ENCODE measurements at places on chromosomes 2 and 18.

GRCh38 chr18:58287353-58288274 is 243.6 kb downstream of the NEDD4L start:
- no peak for ATAC-seq

- no peak for ATAC-seq
Observed at GRCh38 chr2:232502511-232502910, 14.9 kb upstream of the ECEL1 start.

DNA sequence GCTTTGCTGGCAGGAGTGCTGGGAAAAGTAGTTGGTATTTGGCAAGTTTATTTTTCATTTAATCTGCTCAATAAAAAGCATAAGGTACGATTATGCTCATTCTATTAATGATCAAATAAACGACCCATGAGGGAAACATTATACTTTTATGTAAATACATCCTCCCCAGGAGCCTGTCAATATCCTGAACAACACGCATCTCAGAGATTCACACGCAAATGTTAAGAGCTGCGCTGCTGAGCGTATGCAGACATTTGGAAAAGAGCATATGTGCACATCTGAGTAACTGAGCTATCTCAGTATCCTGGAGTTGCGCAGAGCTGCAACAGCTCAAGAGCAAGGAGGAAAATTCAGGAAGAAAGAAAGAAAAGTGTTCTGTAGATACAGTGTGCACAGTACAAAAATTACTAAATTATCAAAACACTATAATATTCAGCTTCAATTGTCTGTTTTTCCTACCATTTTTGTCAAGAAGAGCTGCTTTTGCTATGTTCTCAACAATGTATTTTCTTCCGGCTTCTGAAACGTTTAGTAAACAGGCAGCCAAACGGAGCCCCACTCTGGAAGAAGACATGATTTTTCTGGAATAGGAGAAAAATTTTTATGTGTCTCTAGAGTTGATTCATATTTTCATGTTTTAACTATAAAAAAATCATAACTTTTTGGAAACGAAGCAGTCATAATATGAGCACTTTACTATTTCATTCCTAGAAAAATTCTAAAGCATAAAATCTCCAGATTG is 2.4 kb downstream of the FTCDNL1 start:
- ATAC-seq, result no peak

DNA sequence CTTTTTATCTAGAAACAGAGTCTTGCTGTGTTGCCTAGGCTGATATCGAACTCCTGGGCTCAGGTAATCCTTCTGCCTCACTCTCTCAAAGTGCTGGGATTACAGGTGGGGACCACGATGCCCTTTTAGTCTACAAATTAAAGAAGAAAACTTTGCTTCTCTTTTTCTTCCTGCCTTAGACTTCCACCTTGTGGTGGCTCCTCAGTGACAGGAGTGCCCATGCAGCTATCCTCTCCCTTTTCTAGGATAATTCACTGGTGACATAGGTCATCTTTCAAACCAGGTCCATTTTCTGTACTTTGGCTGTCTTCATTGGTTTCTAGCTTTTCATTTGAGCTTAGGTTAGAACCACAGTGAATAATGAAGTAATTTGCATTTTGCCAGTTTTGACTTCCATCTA is 13.6 kb downstream of the DCAF17 start:
- no peak for ATAC-seq

- no peak for ATAC-seq
Observed at GRCh38 chr18:27715751-27716150, 461.2 kb downstream of the CDH2 start.

DNA sequence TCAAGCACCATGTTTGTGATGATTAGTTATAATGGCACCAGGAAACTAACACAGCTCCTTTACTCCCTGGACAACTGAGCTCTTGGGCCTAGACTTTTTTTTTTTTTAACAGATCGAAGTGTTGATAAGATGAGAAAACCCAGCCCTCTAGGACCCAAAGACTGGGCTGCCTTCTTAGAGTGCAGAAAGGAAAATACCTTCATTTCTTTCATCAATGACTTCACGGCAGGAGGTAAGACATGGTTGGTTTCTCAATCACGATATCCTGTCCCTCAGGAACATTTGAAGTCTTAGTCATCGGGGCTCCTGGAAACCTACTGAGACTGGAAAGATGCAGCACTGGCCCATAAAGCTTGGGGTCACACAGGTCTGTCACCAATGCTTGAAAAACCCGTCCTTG is 84.7 kb downstream of the TNFRSF11A start:
- no peak for ATAC-seq

- no peak for ATAC-seq
Observed at GRCh38 chr2:153394247-153394646, 84.3 kb downstream of the RPRM start.

- ATAC-seq, result no peak
Observed at GRCh38 chr2:18219676-18220075, 340.8 kb downstream of the RDH14 start.

DNA sequence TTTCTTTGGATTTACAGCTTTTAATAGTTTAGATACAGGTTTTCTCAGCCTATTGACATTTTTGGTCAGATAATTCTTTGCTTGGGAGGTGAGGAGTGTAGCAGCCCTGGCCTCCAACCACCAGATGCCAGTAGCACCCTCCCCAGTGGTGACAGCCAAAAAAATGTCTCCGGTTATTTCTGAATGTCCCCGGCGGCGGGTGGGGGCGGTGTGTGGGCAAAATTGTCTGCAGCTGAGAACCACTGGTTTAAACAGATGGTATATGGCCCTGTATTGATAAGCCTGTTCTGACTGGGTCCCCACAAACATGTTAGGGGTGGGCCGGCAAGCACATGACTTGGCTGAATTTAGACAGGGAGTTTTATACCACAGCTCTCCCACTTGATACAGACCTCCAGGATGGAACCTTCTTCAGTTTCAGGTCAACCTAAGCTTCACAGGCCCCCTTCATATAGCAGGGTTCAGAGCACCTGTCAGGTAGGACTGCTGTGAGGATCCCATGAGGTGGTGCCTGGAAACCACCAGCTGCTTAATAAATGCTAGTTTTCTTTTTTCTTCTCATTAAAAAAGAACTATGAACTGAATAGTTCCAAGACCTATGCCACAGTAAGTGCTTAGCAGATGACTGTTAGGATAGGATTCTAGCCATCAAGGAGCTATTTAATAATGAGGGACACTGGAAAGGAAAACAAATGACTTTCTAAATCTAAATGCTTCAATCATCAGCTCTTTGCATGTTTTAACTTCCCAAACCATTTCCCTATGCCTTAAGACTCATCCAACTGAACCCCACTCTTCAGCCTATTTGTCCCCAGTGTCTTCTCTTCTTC is 18.1 kb downstream of the LPIN2 start:
- ATAC-seq, result peak; percentile 52

- ATAC-seq, result peak; percentile 75
Observed at GRCh38 chr2:46275995-46276394, 21.2 kb upstream of the EPAS1 start.

Measured in gastroesophageal sphincter (tissue), 4 donors.